Left cardiac atrium (tissue), 4 donors: ENCODE measurements at places on chromosomes 6 and 20. TPM values are rescaled to one million over a fixed set of nuclear protein-coding genes. Genes with fewer than 3 reads are reported as not detected.

Gene MED23
- 12.5 TPM for total RNA-seq

Gene PRSS35
- total RNA-seq, result 2.5 TPM

Gene GRIK2
- 12.6 TPM for total RNA-seq

Gene SEL1L2
- total RNA-seq, result not detected

Gene PROKR2
- not detected for total RNA-seq

Gene TMEM30A
- 82.8 TPM for total RNA-seq

Gene SLC44A4
- total RNA-seq, result not detected

Gene HCRTR2
- total RNA-seq, result not detected

Gene ADAM33
- total RNA-seq, result 9.9 TPM

Gene ARFGEF3
- total RNA-seq, result 1.4 TPM

Gene COL9A1
- total RNA-seq, result 0.37 TPM

Gene DLK2
- total RNA-seq, result not detected

Gene HINT3
- 22.1 TPM for total RNA-seq

Gene CBLN4
- total RNA-seq, result not detected

Gene GPSM3
- 8.5 TPM for total RNA-seq

Gene PSMB8
- 33.3 TPM for total RNA-seq

Gene TMEM181
- 12.5 TPM for total RNA-seq
